ENCODE measurements at places on chromosomes 2 and 18.

- DNase-seq = no peak
Observed at GRCh38 chr2:20953146-20953824, 90.6 kb downstream of the APOB start.

GRCh38 chr2:85907671-85908157 lies 18.9 kb upstream of the ST3GAL5 start:
- no peak for DNase-seq

- no peak for DNase-seq
Observed at GRCh38 chr2:127630096-127630863, 15.7 kb upstream of the GPR17 start.

- no peak for DNase-seq
Observed at GRCh38 chr2:100780203-100781008, 39.5 kb upstream of the NPAS2 start.

GRCh38 chr2:201223089-201224073 lies 37.0 kb upstream of the CASP8 start:
- DNase-seq = no peak

DNA sequence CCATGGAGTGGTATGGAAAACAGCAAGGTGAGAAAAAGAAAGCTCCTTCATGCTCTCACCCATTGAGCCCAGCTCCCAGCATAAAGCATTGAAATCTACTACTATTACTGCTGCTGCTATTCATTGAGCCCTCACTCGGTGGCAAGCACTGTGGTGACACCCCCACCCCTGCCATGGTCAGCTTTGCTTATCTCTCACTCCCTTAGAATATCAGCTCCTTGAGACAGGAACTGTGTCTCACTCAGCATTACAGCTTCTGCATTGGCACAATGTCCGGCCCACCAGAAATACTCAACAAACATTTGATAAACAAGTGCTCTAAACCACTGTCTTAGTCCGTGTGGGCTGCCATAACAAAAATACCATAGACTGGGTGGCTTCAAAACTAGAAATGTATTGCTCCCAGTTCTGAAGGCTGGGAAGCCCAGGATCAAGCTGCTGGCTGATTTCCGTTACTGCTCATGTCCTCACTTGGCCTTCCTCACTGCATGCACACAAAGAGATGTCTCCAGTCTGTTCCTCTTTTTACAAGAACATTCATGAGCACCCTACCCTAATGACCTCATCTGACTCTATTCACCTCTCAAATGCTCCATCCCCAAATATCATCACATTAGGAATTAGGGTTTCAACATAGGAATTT lies 116.3 kb downstream of the ZBTB7C start:
- no peak for DNase-seq

DNA sequence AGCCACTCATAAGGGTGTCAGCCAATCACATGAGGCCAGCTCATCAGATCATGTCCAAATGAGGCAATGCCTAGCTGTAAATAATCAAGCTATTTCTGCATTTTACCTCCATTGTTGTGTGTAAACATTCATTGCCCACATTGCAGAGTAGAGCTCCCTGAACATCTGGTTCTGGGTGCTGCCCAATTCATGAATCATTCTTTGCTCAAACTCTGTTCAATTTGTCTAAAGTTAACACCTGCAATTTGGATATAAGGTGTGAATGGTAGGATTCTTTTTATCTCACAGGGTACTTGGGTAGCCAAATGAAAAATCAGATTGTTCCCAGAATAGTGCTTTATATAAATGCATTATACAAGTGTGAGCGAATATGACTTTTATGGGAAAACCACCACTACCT lies 345.5 kb upstream of the NT5C1B start:
- DNase-seq = no peak

DNA sequence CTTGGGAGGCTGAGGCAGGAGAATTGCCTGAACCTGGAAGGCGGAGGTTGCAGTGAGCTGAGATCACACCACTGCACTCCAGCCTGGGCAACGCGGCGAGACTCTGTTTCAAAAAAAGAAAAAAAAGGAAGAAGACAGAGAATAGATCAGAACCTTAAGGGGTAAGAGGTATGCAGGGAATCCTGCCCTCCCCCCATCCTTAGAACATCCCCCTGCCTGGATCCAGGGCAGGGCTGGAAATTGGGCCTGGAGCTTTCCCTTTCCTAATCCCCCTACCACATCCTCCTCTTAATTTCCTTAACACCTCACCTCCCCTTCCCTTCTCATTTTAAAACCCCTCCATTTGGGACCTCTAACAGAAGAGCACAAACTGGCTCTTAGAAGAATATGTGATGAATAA lies 56.5 kb downstream of the RNU4ATAC start:
- no peak for DNase-seq

DNA sequence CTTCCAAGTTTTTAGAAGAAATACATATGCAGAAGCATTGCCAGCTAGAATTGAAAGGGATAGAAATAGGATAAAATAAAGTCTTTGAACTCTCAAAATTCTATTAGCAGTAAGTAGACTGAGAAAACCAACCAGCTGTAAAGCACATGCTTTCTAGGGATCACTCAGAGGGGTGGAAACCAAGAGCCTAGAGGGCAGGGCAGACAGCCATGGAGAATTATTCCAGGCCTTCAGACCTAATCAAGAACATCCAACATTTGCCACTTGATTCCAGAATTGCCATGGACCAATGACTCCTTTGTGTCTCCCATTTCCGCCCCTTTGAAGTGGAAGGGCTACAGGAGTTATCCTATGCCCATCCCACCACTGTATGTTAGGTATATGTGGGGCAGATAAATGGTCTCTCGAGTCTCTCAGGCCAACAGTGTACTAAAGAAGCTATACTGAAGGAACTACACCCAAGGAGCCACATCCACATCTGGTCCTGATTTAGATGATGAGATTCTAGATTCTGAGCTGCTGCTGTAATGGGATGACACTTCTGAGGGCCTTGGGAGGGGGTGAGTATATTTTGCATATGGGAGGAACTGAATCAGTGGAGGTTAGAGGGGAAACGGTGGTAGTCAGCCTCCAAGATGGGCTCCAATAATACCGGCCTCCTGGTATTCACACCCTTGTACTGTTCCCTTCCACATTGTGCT lies 4.0 kb downstream of the FARSB start:
- DNase-seq = no peak

GRCh38 chr2:196987298-196987648 lies 60.8 kb upstream of the PGAP1 start:
- DNase-seq = no peak

DNA sequence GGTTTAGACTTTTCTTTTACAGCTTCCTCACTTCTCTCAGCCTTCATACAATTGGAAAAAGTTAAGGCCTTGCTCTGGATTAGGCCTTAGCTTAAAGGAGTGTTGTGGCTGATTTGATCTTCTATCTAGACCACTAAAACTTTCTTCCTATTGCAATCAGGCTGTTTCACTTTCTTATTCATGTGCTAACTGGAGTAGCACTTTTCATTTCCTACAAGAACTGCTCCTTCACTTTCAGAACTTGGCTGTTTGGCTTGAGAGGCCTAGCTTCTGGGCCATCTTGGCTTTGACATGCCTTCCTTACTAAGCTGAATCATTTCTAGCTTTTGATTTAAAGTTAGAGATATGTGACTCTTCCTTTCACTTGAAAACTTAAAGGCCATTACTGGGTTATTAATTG lies 114.3 kb downstream of the ARHGEF4 start:
- no peak for DNase-seq

- no peak for DNase-seq
Observed at GRCh38 chr2:57862153-57862552, 184.5 kb upstream of the VRK2 start.

- DNase-seq = no peak
Observed at GRCh38 chr2:172488556-172488955, 61.2 kb downstream of the ITGA6 start.

DNA sequence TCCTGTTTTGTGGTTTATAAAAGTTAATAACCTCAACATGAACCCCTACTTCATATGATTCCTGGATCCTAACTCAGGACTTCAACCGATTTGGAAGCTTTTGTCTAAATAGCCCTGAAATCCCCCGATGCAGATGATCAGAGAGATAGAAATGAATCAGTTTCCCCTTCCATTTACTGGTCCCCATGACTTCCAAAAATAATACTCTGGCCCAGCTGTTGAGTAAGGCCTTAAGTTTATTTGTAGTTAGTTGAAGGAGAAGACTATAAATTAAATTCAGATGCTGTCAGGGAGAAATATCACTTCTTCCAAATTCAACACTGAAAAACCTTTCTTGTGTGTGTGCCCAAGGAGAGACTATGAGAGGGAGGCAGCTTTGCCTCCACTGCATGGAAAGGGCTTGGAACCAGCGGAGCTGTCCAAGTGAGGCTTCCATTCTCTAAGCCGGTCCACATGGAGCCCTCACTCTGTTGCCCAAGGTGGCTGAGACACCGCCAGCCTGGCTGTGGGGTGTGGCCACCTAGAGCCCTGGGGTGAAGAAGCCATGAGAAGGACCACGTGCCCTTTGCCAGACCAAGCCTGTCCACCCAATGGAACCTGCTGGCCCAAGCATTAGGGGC lies 53.6 kb downstream of the PIEZO2 start:
- DNase-seq = no peak

GRCh38 chr18:27447930-27448329 lies 262.8 kb upstream of the CHST9 start:
- peak; percentile 41 for DNase-seq

DNA sequence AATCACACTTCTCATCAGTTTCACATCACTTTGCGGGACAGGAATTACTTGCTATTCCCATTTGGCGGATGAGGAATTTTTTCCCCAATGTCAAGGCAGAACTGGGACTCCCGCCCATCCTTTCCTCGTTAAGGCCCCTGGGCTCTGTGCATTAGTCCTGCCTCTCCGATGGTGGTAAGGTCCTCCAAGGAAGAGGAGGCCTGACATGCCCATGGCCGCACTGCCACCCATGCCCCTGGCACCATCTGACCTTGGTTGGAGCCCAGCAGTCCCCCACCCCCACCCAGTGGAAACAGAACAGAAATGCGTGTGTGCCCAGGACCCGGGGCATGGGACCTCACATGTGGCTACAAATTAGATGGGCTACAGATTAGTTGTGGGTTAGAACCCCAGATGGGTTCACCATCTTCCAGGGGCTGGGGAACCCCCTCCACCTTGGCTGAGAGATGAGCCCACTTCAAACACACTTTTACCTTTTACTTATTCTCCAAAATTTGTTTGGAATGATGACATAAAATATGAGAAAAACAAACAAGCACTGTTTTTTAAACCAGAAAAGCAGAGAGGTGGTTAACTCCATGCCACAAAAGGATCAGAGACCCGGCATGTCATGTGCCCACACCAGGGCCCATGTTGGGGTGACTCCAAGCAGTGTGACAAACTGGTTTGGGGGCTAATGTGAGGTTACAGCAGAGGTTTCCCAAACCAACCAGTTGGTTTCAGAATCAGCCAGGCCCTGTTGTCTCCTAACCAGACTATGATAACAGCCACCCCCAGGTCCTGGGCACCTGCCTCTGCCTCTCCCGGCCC lies 11.0 kb upstream of the DUSP2 start:
- no peak for DNase-seq

DNA sequence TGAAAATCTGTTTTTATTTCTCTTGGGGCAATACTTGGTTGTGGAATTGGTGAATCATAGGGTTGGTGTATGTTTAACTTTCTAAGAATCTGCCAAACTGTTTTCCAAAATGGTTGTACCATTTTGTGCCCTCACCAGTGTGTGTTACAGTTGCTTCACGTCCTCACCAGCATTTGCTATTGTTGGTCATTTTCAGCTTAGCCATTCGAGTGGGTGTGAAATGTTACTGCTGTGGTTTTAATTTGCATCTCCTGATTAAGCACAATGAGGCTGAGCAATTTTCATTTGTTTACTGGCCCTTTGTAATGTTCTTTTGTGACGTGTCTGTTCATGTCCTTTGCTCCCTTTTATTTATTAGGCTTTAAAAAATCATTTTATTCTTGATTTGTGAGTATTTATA lies 49.7 kb downstream of the FOSL2 start:
- no peak for DNase-seq

DNA sequence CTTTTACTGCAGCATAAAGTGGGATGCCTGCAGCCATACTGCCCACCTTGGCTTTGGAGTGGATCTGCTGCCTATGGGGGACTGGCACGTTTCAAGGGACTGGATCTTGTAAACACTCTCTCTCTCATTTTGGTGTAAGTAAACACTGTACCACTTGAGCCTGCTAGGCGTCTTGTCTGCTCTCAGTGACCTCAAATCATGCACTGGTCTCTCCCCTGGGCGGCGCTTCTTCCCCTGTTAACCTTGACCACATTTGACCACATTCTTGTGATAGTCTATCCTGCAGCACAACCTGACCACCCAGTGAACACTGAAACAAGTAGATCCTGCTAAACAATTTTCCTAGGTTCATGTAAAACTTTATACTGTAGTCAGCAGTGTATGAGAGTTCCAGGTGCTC lies 82.6 kb upstream of the HNMT start:
- DNase-seq = no peak

DNA sequence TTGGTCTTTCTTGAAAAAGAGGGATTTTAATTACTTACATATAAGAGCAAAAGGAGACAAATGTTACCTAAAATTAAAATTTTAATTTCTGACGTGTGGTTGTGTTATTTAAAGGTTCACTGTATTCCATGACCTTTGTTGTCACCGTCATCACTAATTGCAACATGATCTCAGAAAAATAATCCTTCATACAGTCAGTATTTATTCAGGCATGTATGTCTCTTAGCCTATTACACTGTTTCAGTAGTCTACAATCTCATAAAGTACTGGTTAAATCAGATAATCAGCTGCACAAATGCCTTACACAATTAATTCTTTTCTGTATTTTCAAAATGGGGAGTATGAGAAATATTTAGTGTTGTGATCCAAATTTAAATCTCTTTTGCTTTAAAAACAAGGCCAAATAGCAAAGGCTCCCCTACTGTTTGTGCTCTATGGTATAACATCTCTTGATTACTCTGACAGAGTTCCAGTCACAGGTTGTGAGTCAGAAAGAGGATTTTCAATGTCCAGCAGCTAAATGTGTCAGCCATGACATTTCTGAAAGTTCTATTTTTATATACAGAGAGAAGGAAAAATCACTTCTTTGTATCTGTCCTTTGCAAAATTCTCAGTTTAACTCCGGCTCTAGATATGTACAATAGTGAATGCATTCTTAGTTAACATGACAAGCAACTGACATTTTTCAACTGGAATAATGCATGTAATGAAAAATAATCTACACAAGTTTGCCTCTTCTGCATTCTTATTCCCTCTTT lies 184.0 kb downstream of the FIGN start:
- no peak for DNase-seq

GRCh38 chr2:190415794-190416775 lies 7.9 kb downstream of the MFSD6 start:
- DNase-seq = no peak

DNA sequence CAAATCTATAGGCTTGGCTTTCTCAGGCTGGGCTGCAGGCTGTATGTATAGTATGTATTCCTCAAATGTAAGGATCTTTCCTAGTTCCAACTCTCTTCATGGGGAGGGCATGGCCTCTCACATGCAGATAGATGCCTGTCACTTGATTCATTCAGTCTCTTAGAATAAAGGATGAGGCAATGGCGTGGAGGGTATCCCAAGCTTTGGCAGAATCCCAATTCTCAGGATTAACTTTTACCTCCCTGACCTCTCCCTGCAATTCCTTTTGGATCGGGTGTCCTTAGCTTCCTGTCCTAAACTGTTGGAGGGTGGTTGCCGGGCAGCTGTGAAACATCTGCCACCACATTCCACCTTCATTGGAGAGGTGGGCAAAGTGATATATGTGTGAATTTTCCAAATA lies 80.3 kb downstream of the INSIG2 start:
- no peak for DNase-seq

GRCh38 chr2:240624950-240625621 lies at the start of gene GPR35:
Gene GPR35, plus strand, starts transcription at chr2:240625480. Its CDS starts 4,473 bp downstream, at chr2:240629953.
- DNase-seq = no peak

Data from DMS153 (cell line).